ENCODE measurements at places on chromosomes 1 and 21.

- DNase-seq, result no peak
These were observed 105.7 kb upstream of the PPP2R5A start for GRCh38 chr1:212179394-212180076.

GRCh38 chr1:42963378-42964043, 4.8 kb upstream of the SLC2A1 start:
- DNase-seq, result no peak

DNA sequence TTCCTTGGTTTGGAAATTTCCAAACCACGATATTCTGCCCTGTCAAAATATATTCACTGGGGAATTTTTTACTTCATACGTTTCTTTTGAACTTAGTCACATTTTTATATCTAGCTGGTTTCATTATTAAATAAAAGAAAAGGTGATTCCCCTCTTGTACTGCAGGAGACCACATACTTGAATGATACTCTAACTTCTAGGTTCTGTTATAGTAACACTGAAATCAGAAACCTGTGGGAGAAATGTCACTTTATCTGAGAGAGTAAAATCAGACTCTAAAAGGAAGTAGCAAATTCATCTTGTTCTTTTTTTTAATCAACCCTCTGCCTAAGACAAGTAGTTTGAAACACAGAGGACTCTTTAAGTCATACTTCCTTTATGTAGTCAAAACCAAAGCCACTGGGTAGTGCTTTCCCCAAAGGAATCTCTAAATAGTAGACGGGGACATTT, 34.4 kb downstream of the MRPL39 start:
- DNase-seq, result peak; percentile 85

DNA sequence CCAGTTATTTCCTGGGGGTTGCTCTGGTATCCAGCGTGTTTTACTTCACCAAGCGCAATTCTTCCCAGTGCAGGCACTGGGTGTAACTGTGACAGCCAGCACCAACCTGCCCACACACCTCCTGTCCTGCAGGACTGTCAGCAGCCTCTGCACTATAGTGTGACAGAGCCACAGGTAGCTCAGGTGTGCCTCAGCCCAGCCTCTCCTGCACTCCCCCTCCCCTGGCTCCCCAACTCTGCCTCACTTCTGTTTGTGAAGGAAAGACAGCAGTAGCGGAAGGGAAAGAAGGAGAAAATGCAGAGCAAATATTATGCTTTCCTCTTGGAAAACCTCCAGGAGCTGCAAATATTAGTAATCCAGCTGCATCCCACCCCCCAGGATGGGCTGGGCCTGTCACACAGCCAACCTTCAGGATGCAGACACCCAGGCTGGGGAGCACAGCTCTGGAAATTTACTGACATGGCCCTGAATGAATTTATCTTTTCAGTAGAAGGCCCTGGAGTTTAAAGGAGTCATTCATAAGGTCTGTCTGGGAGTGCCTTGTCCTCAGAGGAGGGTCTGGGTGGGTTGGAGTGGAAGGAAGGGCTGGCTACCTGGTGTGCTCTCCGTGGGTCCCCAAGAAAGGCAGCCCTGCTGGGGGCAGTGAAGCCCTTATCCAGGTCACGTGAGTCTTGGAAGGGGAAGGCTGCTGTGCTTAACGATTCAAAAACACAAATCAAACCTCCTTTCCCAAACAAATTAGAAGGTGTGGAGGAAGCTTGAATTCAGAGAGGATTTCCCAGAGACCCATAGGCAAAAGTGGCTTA, 20.9 kb downstream of the CAPN2 start:
- no peak for DNase-seq

- no peak for DNase-seq
These were observed 352.0 kb downstream of the USH2A start for GRCh38 chr1:216071262-216071661.

Data from GM12865 (cell line).